Progenitor cell of endocrine pancreas (in vitro differentiated cells): ENCODE measurements at places on chromosomes 7 and 10. TPM values are rescaled to one million over a fixed set of nuclear protein-coding genes. Genes with fewer than 3 reads are reported as not detected.

- DNase-seq = no peak
These were observed 91.1 kb downstream of the CXCL12 start for GRCh38 chr10:44293842-44294241.

DNA sequence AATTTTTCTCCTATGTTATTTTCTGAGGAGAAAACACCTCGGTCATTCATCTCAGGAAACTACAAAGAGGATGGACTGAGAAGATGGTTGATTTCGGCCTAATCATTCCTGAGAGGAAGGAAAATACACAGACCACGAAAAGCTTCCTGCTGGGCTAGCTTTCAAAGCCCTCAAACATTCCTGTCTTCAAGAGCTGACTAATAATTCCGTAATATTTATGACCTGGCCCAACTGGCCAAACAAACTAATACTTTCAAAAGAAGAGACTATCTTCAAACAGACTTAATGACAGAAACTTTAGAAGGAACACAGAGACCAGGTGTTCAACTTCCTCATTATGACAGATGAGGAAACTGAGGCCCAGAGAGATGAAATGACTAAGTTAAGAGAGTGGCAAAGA is 215.1 kb upstream of the FRMD4A start:
- DNase-seq = no peak

- DNase-seq = no peak
These were observed 143.4 kb upstream of the GLI3 start for GRCh38 chr7:42380401-42380800.

DNA sequence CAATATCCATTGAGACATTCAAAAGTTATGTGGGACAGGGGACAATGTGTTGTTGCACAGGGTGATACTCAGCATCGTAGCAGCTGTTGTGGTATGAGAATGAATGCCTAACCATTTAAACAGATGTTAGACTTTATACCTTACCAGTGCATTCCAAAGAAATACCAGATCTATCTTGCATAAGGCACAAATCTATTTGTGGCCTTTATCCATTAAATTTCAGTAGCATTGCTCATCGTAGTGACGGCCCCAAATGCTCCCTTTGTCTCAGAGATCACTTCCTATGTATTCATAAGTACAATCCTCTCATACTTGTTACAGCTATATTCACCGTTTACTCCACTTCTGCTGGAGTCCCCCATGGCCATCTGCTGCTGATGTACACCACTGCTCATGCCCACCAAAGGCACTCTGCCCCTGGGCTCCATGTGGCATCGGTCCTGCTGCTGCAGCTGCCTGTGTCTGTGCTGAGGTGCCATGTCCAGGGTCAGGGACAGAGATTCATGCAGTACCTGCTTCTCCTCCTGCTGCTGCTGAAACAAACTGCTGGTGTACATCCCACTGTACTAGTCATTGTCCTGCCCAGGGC is 96.3 kb downstream of the CPED1 start:
- DNase-seq = no peak

- no peak for DNase-seq
These were observed 70.9 kb upstream of the CTBP2 start for GRCh38 chr10:125231116-125231812.

LRRC17 gene
- total RNA-seq = 1.3 and 2.3 TPM in 2 replicates

PIK3AP1 gene
- total RNA-seq = 40.0 TPM in 2 replicates

ZSWIM8 gene
- total RNA-seq = 122 and 144 TPM in 2 replicates

CYP26C1 gene
- total RNA-seq = 0.26 and 0.29 TPM in 2 replicates

TCAF2 gene
- 0.10 and 0.11 TPM in 2 replicates for total RNA-seq

GPC2 gene
- total RNA-seq = 64.0 and 65.2 TPM in 2 replicates

CNOT4 gene
- 30.1 and 34.3 TPM in 2 replicates for total RNA-seq
